SK-N-SH (cell line): ENCODE measurements at places on chromosomes 1 and 21. TPM values are rescaled to one million over a fixed set of nuclear protein-coding genes. Genes with fewer than 3 reads are reported as not detected.

DNA sequence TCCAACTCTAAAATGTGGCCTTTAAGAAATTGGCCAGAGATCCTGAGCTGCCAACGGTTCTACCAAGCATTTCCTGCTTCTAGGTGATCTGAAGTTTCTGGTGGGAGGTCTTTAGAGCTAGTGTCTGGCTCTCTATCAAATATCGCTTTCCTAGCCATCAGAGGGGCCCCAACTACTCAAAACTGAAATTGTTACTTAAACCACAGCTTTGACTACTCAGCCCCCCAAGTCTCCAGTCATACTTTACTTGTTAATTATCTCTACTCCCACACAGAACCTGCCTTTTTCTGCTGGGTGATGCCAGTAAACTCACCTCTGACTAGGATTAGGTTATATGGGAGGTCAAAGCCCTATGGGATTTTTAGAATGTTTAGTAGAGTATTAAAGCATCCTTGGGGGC, 95.1 kb downstream of the FASLG start:
- no peak for DNase-seq

DNA sequence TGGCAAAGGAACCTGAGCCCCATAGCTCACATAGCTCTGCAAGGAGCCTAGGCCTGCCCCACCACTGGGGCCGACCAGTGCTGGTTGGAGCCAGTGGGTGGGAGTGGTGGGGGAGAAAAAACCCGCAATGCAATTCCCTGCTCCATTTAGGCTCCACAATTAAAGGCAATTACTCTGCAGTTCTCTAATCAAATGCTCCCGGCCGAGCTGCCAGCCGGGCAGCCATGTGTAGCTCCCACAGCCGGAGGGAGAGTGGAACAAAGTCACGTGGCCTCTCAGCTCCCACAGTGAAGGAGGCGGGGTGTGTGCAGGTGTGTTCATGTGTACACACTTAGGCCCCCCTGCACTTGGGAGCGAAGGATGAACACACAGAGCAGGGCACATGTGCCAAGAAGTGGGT, 81.6 kb downstream of the KIRREL1 start:
- DNase-seq: no peak

DNA sequence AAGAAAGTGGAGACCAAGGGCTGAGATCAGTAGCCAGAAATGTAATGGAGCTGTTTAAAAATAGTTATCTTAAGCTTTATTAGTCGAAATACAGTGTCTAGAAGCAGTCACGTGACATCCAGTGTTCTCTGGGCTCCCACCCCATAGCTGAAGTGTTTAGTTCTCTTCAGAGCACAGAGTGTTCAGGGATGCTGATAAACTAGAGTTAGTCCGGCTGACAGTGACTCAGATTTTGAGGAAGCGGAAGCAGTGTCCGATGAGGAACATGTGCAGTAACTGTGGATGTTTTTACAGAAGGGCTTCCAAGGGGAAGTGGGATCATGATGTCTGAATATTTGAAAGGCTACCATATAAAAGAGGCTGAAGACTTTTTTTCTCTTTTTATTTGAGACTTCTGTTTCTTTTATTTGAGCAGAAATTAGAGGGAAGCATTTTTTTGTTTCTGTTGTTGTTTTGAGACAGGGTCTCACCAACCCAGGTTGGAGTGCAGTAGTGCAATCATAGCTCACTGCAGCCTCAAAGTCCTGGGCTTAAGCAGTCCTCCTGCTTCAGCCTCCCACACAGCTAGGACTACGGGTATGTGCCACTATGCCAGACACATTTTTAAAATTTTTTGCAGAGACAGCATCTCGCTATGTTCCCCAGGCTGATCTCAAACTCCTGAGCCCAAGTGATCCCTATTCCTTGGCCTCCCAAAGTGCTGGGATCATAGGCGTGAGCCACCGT, 124.2 kb downstream of the GALNT2 start:
- no peak for DNase-seq

MCOLN2 gene
- not detected in 2 replicates for polyA plus RNA-seq

DNA sequence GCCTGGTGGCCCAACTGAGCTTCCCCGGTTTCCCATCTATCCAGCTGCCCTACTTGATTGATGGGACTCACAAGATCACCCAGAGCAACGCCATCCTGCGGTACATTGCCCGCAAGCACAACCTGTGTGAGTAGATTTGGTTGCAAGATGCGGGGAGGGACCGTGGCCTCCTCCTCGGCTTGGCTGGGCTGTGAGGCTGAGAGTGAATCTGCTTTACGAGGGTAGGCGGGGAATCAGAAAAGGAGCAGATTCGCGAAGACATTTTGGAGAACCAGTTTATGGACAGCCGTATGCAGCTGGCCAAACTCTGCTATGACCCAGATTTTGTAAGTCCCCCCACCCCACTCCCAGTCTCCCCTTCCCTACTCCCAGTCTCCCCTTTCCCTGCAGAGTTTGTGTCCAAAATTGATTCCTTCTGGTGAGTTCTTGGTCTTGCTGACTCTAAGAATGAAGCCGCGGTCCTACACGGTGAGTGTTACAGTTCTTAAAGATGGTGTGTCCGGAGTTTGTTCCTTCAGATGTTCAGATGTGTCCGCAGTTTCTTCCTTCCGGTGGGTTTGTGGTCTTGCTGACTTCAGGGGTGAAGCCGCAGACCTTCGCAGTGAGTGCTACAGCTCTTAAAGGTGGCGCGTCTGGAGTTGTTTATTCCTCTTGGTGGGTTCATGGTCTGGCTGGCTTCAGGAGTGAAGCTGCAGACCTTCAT, 1.5 kb downstream of the GSTM2 start:
- no peak for DNase-seq

- DNase-seq: no peak
Measured at GRCh38 chr1:156497743-156498431, 2.7 kb downstream of the MEF2D start.

- DNase-seq: no peak
Measured at GRCh38 chr1:52571783-52572182, 18.9 kb upstream of the TUT4 start.

DNA sequence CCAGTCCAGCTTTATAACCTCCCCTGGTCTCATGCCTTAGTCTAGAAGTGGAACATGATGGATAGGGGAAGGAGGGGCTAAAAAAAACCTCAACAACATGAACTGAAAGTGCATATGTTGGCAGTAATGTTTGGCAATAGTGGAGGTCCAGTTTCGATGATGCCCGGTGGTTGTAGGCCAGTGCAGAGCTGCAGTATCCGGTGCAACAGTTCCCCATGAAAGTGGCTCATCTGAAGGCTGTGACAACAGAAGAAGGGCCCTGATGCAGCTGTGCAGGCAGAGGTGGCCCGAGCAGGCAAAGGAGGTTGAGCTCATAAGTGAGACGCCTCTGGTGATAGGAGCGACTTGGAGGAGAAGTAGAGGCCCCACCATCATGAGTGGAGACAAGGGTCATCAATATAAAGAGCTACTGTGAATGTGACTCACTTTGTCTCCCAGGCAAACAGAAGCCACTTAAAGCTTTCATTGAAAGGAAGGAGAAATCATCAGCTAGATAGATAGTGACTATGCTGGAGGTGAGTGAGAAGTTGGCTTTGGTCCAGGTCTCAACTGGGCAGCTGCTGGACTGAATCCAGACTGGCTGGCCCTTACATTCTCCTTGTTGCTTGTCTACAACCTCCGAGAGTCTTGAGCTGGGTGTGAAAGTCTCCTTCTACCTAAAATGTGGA, 10.2 kb upstream of the CREG1 start:
- no peak for DNase-seq

DNA sequence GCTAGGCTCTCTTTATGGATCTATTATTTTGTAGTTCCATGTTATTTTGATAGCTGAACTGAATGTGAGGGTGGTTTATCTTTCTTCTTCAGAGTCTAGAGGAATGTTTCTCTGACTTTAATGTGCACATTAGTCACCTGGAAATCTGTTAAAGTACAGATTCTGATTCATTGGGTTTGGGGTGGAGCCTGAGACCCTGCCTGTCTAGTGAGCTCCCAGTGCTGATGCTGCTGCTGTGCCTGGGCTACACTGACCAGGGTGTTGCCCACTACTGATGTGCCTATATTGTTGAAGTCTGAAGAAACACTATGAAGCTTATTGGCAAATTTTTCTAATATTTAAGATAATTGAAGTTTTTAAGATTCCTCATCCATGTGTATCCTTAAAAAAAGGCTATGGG, 35.9 kb downstream of the CD46 start:
- no peak for DNase-seq

RIPPLY3 gene
- 0.03 TPM in 2 replicates for polyA plus RNA-seq
